ENCODE measurements at places on chromosomes 12 and 14.
A peak's percentile ranks its signal among the peaks of the same experiment; 100 is the strongest.

- no peak for DNase-seq
These were observed 23.4 kb upstream of the FSCB start for GRCh38 chr14:44530475-44530874.

DNA sequence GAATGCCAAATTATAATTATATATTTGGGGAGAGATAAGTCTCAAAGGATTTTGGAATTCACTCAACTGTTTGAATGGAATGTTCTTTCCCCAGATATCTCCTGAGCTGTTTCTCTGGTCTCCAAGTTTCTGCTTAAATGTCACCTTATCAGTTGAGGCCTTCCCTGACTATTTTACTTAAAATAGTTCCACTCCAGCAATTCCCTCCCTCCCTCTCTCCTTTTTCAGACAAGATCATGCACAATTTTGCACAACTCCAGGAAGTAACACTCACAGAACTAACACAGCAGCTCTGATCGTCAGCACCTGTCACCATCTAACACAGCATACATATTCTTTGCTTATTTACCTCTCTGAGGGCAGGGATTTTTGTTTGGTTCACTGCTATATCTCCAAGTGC lies 12.5 kb downstream of the BTG1 start:
- no peak for DNase-seq

DNA sequence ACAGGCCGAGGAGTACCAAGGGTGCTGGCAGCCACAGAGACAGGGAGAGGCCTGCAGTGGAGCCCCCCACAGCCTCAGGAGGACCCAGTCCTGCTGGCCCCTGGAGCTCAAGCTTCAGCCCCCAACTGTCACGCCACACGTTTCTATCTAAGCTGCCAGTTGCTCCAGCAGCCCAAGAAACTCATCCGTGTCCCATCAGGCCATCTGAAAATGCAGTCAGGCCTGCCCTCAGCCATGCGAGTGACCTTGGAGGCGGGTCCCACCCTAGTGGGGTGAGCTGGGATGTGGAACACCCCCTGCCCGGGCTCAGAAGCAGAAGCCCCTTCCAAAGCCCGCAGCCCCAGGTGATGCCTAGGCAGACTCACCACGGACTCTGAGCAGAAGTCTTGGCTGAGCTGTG lies 158.9 kb downstream of the RIMBP2 start:
- DNase-seq, result no peak

DNA sequence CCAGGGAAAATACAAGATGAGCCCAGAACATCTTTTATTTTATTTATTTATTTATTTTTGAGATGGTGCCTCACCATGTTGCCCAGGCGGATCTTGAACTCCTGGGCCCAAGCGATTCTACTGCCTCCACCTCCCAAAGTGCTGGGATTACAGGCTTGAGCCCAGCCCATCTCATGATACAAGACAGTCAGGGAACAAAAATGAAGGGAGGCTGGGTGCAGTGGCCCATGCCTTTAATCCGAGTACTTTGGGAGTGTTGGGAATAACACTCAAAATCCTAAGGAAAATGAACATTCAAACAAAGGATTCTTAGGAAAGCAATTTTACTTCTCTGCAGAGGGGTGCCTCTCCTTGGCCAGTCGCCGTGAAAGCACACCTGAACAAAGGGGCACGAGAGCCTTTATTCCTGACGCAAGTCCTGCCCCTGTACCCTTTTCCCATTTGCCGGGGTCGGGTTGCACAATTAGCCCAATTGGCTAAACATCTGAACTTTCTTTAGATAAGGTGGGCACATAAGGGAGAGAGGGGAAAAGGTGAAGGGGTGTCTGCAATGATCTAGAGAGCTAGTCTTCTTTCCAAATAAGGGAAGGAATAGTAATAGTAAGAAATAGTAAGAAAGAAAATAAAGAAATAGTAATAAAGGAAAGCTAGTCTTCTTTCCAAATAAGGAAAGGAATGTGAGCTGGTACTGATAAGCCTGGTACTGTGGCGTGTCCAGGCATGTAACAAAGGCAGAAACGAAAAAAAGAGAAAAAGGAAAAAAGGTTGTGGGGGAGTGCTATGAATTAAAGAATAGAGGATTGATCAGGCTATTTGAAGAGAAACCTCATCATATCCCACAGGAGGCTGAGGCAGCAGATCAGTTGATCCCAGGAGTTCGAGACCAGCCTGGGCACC lies 13.4 kb downstream of the NCAPD2 start:
- no peak for DNase-seq

GRCh38 chr12:24015833-24016160 lies 66.3 kb upstream of the SOX5 start:
- no peak for DNase-seq

DNA sequence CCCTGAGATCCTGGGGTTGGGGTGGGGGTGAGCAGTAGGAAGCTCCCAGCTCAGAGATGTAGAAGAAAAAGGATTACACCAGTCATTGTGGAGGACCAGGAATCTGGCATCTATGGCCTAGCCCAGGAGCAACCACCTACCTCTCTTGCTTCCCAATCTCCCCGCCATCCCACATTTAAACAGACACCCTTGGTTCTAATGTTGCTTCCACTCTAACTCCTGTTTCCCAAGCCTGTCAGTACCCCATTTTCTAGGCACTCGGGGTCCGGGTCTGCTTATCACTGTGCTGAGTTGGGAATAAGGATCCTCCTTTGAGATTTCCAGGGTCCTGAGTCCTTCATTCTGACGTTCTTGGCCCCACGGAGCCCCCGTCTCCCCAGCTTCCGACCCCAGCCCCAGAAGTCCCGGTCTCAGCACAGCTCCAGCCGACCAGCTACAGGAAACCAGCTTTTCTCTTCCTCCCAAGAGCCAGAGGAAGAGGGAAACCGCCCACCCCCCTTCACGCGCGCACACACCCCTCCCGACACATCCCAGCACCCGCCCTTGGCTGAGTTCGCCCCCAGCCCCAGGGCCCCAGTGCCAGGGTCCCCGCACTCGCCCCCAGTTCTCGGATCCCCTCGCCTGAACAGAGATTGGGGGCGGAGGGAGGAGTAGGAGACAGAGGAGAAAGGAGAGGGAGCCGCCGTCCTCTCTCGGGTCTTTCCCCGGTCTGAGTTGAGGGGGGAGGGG lies 1.2 kb downstream of the ITGA5 start:
- DNase-seq, result no peak

DNA sequence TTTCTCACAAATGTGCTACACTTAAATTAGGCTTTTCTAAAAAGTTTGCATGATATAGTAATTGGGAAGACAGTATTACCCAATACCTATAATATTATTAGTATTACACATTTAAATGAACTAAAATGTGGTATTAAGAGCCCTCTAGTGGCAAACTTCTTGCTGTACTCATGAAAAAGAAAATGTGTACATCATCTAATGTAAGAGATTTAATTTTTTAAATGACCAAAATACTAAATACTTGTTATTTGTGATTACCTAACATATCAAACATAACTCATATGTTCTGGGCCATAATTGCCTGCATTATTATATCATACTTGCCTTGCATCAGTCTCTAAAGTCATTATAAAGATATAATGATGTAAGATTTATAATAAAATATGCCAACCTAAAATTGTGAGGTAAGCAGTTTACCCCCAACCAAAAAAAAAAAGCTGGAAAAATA lies 64.2 kb downstream of the DNAI7 start:
- DNase-seq, result no peak

DNA sequence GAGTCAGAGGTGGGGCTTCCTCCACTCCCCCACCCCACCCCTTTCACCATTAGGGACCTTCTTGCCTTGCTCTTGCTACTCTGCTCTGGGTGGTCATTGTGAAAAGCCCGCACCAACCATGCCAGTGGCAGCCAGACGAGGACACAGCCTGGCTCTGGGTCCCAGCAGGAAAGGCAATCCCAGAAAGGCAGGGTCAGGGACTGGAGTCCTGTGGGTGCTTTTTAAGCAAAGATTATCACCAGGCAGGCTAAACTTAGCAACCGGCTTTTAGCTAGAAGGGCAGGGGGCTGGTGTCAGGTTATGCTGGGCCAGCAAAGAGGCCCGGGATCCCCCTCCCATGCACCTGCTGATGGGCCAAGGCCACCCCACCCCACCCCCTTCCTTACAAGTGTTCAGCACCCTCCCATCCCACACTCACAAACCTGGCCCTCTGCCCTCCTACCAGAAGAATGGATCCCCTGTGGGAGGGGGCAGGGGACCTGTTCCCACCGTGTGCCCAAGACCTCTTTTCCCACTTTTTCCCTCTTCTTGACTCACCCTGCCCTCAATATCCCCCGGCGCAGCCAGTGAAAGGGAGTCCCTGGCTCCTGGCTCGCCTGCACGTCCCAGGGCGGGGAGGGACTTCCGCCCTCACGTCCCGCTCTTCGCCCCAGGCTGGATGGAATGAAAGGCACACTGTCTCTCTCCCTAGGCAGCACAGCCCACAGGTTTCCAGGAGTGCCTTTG lies 1.2 kb upstream of the GAPDH start:
- no peak for DNase-seq

GRCh38 chr14:61477712-61478462 lies 156.5 kb downstream of the PRKCH start:
- DNase-seq, result no peak

DNA sequence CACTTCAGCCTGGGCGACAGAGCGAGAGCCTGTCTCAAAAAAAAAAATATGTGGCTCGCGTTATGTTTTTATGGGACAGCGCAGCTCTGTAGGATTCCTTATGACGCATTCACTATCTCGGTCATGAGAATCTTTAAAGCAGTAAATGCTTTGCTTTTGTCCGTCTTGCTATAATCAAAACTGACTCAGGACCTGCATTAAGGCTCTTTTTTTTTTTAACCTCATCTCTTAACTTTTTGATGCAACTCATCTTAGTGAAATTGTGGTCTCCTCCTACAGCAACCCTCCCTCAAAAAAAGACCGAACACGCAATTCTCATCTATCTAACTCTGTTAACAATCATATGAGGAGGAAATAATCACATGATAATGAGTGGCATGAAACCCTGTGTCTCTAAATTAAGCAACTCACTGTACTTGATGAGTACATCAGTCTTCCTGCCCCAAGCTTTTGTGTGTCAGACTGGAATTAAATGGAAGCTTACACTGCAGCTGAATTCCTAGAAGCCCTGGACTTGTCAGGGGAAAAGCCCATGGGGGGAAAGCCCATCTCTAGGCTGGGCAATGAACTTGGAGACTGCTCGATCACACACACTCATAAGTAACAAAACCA lies 4.3 kb downstream of the P2RX4 start:
- DNase-seq, result no peak

DNA sequence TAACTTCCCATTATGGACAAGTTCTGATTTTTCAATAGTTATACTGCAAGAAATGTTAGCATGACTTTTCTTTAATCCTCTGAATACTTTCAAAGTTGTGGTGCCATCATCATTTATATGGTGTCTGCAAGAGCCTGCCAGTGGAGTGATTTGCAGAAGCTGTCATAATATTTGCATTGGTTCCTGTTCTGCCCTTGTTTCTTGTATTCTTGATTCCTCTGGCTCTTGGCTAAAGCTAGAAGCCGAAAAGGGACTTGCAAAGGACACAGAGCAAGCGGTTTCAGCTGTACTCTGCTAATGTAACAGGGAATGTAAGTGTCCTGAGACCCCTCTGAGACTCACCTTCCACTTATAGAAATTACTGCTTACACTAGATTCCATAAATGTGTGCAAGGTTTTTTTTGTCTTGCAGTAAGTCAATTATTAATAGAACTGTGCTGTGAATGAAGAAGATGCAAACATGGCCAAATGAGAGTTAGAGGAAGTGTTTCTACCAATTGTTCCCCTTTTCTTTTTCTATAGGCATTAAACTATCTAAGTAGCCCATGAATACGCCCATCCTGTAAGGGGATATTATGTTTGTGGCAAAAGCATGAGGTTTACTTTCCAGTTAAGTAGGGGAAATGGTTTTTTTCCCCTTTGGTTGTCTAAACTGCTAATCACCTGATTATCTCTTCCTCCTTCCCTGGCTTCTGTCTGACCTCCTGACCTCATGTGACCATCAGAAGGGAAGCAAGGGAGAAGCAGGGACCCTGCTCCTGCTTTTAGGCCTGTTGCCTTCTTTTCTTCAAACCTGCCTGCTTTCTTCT lies 5.3 kb downstream of the DYRK4 start:
- no peak for DNase-seq

DNA sequence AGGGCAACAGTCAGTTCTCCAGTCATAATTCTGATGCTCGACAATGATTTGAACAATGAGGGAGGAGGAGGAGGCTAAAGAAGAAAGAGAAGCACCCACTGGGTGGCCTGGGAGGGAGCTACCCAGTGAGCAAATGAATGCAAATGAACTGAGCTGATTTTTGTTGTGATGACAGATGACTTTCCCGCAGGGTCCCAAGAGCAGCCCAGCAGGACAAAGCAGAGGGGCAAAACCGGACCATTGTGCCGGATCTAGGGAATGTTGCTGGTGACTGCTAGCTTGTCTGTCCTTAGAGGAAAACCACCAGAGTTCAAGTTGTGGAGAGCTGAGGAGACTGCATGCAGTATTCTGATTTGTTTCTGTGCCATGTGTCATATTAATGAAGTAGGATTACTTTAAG lies 162.8 kb downstream of the MON2 start:
- no peak for DNase-seq

- peak; percentile 33 for DNase-seq
These were observed 58.6 kb downstream of the ZFP36L1 start for GRCh38 chr14:68734231-68734732.

DNA sequence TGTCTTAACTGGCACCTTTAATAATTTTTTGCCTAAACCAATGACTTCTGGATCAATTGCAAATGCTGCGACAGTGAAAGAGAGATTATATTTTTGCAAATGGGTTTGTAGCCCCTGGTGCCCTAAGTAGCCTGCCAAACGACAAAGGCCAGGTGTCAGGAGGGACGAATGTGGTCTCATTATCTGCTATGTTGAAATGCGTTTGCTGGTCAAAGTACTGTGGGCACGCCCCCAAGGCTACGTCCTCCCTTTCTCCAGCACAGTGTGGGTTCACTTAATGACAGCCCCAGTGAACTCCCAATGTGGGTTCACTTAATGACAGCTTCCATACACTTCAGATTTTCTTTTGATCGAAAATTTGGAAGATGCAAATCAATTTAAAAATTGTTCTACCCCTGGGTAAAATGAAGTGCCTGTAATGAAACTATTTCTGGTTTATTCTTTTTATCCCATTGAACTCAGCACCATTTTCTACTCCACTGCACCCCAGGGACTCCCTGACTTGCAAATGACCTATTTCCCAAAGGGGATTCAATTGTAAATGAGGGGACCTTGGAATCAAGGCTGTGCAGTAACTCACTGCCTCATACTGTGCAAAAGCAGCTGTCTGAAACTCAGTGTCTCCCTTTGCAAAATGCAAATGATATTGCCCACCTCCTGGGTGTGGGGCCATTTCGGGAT lies 1.4 kb downstream of the SERPINA11 start:
- no peak for DNase-seq

DNA sequence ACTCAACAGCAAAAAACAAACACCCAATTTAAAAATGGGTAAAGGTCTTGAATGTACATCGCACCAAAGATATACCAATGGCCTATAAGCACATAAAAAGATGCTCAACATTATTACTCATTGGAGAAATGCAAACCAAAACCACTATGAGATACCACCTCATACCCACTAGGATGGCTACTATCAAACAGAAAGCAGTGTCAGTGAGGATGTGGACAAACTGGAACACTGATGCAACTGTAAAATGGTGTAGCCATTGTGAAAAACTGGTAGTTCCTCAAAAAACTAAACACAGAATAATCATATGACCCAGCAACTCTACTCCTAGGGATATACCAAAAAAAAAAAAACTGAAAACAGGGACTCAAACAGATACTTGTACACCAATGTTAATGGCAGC lies 49.3 kb downstream of the CDK17 start:
- DNase-seq, result no peak
